Daoy (cell line): ENCODE measurements at places on chromosomes 13 and 19.

- no peak for DNase-seq
These were observed 874.9 kb downstream of the EFNB2 start for GRCh38 chr13:105660561-105660960.

DNA sequence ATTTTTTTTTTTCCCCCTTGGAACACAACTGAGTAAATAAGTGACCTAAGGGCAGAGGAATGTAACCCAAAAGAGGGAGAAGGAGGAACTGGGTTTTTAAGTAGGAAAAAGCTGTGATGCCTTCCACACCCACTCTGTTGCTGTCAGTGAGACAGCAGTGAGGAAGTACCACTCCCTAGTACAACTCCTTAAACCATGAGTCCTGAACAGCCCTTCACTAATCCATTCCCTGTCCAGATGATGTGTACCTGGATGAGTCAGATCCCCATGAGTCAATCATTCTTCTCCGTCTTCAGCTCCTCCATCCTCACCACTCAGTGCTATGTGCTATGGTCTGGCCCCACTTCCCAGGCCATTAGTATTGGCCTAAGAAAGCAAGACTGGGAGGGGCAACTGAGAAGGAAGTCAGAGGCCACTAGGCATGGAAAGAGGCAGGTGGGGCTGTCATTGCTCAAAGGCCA is 12.9 kb upstream of the CXCL17 start:
- DNase-seq = peak; percentile 38

- no peak for DNase-seq
These were observed 138.3 kb downstream of the TEX29 start for GRCh38 chr13:111458739-111459138.

DNA sequence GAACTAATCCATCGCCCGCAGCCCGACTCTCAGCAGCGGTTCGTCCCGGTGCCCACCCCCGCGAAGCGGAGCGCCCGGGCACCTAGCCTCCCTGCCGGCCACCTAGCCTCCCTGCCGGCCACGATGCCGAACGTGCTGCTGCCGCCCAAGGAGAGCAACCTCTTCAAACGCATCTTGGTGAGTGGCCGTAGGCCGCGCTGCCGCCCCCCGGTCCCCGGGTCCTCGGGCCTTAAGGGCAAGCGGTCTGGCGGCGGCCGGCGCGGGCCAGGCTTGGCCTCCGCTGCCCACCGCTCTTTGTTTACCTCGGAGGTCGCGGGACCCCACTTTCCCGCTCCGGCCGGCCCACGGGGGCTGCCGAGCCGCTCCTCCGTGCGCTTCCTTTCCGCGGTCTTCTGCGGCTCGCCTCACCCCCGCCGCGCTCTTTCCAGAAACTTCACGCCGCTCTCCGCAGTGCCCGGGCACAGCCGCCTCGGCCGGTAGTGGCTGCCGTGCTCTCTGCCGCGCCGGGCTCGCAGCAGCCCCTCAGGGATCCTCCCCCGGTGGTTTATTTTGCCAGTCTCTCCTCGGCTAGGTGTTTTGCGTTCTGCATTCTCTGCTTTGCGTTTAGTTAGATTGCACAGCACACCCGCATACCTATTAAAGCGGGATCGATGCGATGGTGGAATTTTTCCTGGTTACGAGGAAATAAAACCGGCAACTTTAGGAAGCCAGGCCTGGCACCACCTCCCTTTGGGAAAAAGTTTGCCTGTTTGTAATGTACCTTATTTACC is 524 bp downstream of the NAA16 start:
- peak; percentile 31 for DNase-seq

DNA sequence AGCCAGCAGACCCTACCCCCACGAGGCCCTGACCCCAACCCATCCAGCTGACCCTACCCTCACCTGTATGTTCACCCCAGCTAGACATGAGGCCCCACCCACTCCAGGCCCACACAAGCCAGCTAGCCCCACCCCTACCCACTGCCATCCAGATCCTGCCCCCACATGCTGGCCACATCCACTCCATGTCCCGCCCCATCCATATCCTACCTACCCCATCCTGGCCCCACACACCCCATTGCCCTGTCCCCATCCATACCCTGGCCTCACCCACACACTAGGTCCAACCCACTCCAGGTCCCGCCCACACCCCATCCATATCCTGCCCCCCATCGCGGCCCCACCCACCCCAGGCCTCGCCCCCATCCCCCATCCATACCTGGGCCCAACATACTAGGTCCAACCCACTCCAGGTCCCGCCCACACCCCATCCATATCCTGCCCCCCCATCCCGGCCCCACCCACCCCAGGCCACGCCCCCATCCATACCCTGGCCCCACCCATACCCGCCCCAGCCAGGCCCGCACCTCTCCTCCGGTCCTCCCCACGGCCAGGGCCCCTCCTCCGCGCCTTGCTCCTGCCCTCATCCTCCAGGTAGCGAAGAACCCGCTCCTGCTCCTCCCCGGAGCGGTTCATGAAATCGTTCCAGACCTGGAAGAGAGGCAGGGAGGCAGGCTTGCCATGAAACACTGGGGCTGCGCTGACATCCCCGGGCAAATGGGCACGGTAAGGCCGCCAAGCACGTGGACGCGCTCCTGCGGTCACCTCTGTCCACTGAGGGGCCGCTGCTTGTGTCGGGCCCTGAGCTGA is 7.2 kb downstream of the RNU6-9 start:
- DNase-seq = no peak

DNA sequence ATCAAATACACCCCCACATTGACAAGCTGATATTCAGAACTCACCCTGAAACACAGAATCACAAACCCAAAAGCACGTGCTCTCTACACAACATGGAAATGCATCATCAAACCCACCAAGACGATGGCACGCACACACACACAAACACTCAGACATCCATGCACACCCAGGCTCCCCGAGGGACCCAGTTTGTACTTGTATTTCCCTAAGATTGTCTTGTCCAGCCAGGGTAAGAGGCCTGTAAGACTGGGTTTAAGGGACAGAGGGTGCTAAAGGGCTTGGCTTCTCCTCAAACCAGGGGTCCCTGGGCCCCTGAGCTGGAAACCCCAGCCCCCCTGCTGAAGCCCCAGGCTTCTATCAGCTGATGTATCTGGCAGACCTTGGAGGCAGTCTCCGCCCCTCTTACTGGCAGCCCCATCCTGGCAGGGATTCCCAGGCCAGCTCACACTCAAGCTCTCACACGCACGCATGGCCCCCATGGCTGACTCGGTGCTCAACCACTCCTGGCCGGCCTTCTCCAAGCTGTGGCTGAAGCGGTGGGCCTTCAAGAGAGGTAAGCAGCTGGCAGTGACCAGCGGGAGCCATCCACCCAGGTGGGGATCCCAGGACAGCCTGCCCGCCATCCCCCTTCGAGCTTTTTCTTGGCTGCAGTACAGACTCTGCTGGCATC is 6.5 kb downstream of the ARHGEF18 start:
- peak; percentile 63 for DNase-seq

DNA sequence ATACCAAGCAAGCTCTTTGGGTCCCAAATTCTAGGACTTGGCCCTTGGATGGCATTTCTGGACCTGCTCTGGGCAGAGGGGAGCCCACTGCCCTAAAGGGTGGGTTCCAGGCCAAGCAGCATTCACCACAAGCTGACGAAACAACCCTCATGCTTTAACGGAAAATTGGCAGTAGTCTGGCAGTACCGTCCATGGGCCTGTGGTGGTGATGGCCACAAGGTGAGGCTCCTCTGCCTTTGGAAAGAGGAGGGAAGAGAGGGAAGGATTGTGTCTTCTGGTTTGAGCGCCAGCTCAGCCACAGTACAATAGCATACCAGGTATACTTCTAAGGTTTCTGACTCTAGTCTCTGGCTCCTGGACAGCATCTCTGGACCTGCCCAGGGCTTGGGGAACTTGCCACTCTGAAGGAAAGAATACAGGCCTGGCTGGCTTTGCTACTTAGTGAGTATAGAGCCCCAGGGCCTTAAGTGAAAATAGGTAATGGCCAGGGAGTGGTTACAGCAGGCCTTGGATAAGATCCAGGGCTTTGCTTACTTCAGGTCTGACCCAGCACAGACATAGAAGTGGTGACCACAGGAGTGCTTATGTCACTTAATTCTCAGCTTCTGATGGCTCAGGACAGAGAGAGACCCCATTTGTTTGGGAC is 595.5 kb downstream of the LMO7 start:
- no peak for DNase-seq

- DNase-seq = no peak
These were observed 3.5 kb upstream of the TLE5 start for GRCh38 chr19:3065675-3066357.

DNA sequence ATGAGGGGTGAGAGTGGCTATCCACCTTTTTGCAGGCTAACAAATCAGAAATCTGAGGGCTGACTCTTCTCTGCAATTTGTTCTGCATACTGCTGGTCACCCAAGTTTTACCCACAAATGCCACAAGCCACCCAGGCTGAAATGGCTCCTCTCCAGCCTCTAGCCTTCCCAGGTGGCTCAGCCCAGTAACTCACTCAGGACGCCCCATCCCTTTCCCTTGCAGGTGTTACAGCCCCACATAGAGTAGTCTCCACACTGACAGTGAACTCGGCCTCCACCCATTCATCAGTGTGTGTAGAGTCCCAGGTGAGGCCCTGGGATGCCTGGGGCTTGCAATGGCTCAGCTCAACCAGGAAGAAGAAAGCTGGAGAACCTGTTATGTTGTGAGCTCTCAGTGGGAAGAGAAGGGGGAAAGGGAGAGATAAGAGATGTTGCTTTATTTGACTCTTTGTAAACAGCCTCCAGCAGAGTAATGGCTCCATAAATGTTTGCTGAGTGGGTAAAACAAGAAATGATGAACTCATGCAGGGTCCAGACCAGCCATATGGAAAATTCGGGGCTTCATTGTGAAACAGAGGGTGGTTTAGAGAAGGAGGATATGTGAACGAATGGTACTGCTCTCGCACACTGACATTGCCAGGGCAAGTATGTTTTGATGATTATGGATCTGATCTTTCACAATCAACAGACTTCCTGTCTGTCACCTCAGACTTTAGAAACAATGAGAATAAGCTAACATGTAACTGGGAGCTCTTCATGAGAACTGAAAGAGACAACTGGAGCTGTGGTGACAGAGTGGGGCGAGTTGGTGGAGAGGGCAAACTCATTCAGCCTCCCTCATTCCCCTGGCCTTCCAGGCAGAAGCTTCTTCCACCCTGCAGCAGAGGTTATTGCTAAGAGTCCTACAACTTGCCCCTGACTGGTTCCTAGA is 74.2 kb upstream of the RFC3 start:
- no peak for DNase-seq

DNA sequence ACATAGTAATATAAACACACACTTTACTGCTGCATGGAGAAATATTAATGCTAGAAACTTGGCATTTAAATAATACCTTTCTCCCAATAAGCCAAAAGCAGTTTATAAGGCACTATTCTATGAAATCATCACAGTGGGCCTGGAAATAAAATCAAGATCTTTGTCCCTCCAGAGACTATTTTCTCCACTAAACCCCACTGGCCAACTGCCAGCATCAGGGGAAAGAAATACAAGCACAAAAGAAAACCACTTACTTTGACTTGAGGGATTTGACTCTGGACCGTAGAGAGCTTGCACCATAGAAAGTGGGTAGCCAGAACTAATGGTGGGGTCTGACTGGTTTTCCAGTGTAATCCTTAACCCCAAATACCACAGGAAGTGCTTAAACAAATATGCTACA is 71.9 kb downstream of the DCLK1 start:
- DNase-seq = no peak

GRCh38 chr19:497491-497868 is 1.2 kb downstream of the MADCAM1 start:
- DNase-seq = no peak

DNA sequence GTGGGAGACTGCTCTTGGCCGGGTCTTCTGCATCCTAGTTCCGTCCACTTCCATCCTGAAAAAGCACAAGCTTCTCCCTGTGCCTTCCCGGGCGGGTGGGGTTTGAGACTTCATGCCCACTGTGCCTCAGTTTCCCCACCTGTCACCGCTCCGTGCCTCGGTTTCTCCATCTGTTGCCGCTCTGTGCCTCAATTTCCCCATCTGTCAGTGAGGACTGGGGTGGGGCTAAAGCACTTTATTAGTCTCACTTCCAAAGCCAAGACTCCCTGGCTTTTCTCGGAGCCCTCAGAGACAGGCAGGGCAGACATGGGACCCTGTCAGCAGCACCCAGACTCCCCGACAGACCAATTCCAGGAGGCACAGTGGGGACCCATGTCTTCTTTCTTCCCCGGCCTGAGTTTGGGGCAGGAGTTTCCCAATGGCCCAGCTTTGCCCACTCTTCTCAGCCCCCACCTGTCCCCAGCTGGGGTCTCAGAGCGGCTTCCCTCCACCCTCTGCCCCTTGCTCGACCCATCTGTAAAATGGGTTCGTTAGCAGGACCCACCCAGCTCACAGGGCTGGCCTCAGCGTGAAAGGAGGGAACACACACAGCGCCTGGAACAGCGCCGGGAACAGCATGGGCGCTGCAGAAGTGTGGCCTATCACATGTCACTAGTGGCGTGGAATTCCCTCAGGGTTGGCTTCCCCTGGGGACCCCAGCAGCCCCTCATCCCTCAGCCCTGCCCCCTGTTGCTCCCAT is 4.6 kb upstream of the PEAK3 start:
- no peak for DNase-seq
